ENCODE measurements at places on chromosomes 6 and 20. TPM values are rescaled to one million over a fixed set of nuclear protein-coding genes. Genes with fewer than 3 reads are reported as not detected.
A peak's percentile ranks its signal among the peaks of the same experiment; 100 is the strongest.

DNA sequence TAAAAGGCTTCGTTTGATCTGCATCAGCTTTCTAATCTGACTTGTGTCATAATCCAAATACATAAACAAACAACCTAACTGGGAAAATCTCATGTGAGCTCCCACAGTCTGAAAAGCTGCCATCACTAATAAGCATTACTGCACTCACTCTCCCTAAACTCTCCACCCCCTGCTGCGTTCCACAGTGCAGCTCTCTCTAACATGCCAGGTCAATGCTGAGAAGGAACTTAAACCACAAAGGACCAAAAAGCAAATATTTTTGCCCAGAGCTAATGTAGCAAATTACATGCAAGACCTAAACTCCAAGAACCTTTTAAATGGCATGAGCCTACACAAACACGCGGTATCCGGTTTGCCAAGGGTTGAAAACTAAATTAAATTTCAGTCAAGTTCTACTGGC, 542.3 kb upstream of the JARID2 start:
- no peak for DNase-seq

DNA sequence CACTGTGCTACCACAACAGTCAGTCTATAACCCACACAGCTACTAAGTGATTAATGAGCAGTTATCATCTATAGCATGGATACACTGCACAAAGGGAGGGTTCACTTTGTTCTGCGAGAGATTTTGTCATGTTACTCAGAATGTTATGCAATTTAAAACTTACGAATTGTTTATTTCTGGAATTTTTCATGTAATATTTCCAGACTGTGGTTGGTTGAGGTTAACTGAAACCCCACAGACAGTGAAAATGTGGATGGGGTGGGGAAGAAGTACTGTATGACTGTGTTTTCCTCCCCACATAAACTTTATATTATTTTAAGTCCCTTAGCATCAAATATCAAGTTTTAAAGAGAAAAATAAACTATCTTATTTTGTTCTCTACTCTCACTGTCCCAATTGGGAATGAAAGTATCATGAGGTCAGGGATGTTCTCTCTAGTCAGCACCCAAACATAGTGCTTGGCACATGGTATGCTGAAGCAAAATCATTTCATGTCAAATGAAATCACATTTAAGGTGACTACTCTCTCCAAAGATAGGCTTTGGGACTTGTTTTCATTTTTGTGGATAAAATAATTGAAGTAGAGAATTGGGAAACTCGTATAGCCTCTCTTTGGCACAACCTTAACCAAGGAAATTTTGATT, 25.4 kb downstream of the DOP1A start:
- peak; percentile 26 for DNase-seq

GRCh38 chr20:2402271-2402980, 21.7 kb downstream of the TGM6 start:
- peak; percentile 55 for DNase-seq

DNA sequence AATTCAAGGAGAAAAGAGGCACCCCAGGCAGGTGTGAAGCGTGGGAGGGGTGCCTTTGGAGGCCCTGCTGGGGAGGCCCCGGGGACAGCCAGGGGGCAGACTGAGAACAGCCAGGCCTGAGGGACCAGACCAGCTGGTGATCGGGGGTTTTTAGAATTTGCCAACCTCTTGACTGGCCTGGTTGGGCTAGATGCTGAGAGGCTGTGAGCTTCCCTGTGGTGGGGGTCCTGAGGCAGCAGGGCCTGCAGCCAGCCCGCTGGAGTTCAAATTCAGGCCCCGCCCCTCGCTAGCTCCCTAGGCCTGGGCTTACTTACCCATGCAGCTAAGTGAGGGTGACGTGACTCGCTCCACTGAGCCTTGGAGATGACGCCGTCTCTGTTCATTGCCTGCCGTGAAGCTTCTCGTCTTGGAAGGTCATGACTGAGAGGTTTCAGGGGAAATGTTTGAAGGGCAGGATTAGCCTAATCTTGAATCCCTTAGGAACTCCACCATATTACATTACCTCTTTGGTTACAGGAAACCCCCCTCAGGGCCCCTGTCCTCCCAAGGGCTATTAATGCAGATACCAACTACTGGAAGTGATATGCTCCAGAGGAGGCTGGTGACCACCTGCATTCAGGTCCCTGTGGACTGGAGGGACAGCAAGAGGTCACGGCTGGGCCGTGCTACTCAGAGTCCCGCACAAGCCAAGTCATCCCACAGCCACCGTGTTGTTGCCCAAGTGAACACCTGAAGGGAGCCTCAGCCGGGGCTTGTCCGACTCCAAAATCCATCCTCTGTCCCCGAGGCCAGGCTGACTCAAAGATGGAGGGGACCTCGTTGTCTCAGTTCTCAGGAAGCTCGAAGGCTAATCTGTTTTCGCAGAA, 73.9 kb upstream of the DUSP22 start:
- no peak for DNase-seq

DNA sequence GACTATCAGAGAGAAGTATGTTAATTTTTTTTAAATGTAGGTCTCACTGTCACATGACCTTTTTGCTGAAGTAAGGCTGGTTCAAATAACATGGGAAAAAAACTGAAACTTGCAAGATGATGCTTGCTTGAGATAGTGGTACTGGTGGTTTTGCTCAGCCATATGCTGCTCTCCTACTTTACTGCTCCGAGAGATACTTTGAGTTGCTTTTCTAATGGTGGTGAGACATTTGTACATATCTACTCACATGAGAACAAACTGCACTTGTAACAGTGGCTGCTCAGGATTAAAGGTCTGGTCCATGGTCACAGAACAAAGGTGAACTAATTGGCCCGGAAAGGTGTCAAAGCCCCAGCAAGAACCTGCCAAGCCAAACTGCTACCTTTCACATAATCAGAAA, 106.2 kb upstream of the BEND3 start:
- no peak for DNase-seq

HFE gene
- total RNA-seq: 5.2 TPM

LPA gene
- total RNA-seq: not detected

GRCh38 chr6:42966571-42966970, 6.0 kb downstream of the GNMT start:
- no peak for DNase-seq

TRIM40 gene
- not detected for total RNA-seq

NRN1 gene
- total RNA-seq: not detected

GRCh38 chr6:150302520-150303176, 66.2 kb upstream of the IYD start:
- DNase-seq: no peak

KIFC1 gene
- 20.3 TPM for total RNA-seq

- no peak for DNase-seq
Observed at GRCh38 chr20:16664020-16664419, 65.8 kb upstream of the SNRPB2 start.

DNA sequence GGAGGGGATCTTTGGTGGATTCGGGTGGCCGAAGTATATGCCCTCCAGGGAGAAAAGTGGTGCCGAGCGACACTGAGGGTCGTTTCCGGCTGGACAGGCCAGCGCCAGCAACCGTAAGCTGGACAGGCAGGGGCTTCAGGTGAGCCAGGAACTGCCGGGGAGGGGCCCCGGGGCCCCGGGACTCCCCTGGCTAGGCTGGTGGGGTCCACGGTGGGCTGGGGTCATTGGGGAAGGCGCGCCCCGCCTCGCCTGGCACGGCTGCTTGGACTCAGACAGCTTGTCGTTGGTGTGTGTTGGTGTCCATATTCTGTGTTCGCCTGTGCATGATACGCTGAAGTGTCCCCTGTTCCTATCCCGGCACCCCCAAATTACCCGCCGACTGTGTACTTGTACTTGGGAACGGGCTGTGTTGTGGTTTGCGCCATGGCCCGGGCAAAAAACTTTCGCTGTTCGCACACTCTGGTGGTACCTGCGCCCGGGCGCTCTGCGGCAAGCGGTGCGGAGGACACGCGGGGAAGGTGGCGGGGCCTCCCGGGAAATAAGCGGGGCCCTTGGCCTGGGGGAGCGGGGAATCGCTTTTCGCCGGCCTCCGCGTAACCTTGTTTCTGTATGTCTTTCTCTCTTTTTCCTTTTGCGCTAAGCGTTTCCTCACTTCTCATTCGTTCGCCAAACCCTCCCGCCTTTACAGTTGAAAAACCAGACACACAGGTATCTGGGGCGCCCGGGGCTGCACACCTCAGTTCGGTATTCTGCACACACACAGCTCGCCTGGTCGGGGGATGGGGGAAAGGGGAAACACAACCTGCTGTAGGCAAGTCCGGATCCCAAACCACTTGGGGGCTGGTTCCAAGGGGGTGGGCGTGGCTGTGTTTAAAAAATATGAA, 3.2 kb downstream of the GNAS start:
- no peak for DNase-seq

DNA sequence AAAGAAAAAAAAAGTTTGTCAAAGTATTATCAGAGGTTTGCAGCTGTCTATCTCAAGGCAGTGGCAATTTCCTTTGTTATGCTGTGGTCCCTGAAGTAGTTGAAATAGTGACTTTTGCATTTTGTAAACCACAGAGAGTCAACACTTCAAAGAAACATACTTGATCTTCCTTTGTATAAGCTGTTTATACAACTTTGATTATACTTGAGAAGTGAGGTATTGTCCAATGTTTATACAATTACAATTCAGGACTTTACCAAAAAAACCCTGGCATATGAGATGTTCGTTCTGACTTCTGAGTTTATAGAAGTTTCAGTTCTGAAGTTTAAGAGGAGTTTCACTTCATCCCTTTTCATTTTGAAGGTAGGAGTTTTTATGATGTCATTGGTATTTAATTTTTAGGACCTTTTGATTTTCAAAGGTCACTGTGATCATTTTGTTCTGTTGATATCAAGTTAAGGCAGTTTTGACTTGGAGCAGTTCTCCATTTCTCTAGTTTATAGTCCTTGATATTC, 4.0 kb downstream of the STK4 start:
- no peak for DNase-seq

GRCh38 chr6:56808871-56809359, 146.0 kb upstream of the BEND6 start:
- DNase-seq: peak; percentile 33

DNA sequence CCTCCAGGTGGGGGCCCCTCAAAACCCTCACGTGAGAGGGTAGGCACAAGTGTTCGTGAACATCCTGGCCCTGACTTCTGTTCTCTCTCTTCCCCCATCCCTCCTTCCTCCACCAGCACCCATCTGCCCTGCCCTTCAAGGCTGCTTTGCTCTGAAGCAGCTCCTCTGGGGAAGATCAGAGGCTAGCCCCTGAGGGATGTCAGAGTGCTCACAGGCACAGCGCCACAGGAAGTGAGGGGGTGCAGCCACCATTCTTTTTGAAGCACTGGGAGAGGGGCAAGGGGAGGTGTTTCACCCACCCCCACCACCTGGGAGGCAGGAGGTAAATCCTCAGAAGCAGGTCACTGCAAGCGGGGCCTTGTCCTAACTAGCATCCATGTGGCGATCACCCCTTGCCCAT, 11.4 kb downstream of the MOCS1 start:
- DNase-seq: no peak

SLC35F1 gene
- total RNA-seq: not detected

- DNase-seq: no peak
Observed at GRCh38 chr6:132257561-132257960, 143.7 kb downstream of the MOXD1 start.

- DNase-seq: peak; percentile 53
Observed at GRCh38 chr6:127186889-127187288, 68.4 kb downstream of the RSPO3 start.

DNA sequence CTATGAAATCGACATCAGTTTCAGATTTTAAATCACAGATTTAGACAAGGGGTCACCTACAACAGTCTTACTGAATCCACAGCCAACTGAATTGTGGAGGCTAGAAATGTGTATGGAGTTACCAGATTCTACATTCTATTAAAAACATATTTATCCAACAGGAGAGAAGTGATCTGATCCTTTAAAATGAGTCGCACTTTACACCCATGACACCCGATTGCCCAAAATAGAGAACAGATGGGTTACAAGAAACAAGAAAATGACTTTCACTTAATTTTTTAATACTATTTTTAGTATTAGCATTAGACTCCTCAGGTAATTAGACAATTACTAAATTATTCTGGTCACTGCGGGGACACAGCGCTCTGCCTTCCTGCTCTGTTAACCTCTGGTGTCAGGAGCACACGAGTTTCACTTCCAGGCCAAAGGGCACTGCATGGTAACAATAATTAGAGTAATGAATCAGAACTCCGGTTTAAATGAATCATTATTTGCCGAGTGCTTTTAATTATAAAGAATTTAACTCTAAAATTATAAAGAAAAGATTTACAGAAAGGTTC, 108.6 kb downstream of the ATP9A start:
- DNase-seq: no peak

TMEM244 gene
- total RNA-seq: not detected

DNA sequence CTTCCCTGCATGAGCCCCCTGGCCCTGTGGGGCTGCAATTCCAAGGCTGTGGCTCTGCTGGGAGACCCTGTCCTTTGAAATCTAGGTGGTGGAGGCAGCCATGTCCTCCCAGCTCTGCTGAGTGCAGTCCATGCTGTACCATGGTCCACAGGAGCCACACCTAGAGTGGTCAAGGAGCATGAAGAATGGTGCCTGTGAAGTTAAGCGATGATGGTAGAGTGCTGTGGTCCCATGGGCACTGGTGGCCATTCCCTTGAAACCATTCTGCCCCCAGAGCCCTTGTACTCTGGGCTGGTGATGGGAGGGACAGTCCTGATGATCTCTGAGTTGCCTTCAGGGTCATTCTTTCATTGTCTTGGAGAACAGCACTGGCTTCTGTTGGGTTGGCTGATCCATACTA, 55.3 kb downstream of the EFCAB8 start:
- no peak for DNase-seq

DNA sequence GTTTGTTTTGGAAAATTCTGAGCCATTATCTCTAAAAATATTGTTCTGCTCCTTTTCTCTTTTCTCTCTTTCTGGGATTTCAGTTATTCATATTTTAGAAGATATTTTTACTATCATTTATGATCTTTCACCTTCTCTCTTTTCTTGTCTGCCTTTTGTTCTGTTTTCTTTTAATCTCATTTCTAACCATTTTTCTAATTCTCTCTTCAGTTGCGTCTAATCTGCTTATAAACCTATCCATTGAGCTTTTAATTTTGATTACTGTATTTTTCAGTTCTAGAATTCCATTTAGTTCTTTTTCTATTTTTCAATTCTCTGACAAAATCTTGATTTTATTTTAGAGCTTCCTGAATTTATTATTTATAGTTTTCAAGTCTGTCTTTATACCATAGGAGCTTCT, 42.2 kb upstream of the COL10A1 start:
- no peak for DNase-seq

DNA sequence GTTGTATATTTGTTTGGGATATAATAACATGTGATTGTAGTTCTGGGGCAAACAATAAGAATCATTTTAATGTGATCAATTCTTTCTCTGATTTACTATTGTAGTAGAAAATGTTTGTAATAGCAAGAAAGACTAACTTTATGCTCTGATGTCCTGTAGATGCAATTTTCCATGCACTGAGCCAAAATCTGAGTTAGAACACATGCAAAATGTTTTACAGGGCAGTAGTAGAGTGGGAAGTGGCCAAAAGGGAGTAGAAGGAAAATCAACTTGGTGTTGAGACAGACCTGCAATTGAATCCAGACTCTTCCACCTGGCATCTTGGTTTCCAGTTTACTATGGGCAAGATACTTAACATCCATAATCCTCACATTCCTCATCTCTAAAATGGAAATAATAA, 93.5 kb upstream of the BMP5 start:
- DNase-seq: no peak

Data from MCF 10A (cell line).